ENCODE measurements at places on chromosomes 11 and 22. TPM values are rescaled to one million over a fixed set of nuclear protein-coding genes. Genes with fewer than 3 reads are reported as not detected.

IGSF22 gene
- 1.7 TPM for polyA plus RNA-seq

ART5 gene
- 3.3 TPM for polyA plus RNA-seq

- no peak for DNase-seq
These were observed 9.5 kb upstream of the B3GNT6 start for GRCh38 chr11:77024745-77025144.

- no peak for DNase-seq
These were observed 3.6 kb downstream of the LRFN4 start for GRCh38 chr11:66860449-66860831.

- no peak for DNase-seq
These were observed 91.5 kb downstream of the CACNA1I start for GRCh38 chr22:39661842-39662685.

All from right renal cortex interstitium (tissue), 3 donors.